ENCODE measurements at places on chromosomes 1 and 21. TPM values are rescaled to one million over a fixed set of nuclear protein-coding genes. Genes with fewer than 3 reads are reported as not detected.

The MTX1 gene
- total RNA-seq, result 18.2 TPM

The LINGO4 gene
- total RNA-seq, result 0.52 TPM

The CELA2B gene
- total RNA-seq, result not detected

The C8A gene
- not detected for total RNA-seq

The TNFSF4 gene
- 3.9 TPM for total RNA-seq

The SIM2 gene
- not detected for total RNA-seq

The CTSS gene
- 119 TPM for total RNA-seq

The PRKAA2 gene
- not detected for total RNA-seq

The TNFRSF25 gene
- total RNA-seq, result 415 TPM

The CD1D gene
- not detected for total RNA-seq

The FBLIM1 gene
- total RNA-seq, result not detected

The HSD3B1 gene
- total RNA-seq, result not detected

The ELOA gene
- 28.3 TPM for total RNA-seq

The KCNN3 gene
- total RNA-seq, result 0.06 TPM

The OVAAL gene
- total RNA-seq, result not detected

The DCST2 gene
- 4.1 TPM for total RNA-seq

The FMO2 gene
- total RNA-seq, result not detected

The ZMYND12 gene
- total RNA-seq, result 0.58 TPM

The CHTOP gene
- 144 TPM for total RNA-seq

The FAAP20 gene
- 40.8 TPM for total RNA-seq

The LCE1A gene
- total RNA-seq, result not detected

The COA7 gene
- total RNA-seq, result 3.9 TPM

The ANKRD35 gene
- not detected for total RNA-seq

The SLC45A1 gene
- total RNA-seq, result 1.2 TPM

The GNPAT gene
- 36.9 TPM for total RNA-seq

The SELE gene
- total RNA-seq, result not detected

The C1orf87 gene
- not detected for total RNA-seq

The SYT11 gene
- 17.7 TPM for total RNA-seq

The TAS1R2 gene
- not detected for total RNA-seq

The TRIM17 gene
- total RNA-seq, result 0.69 TPM

The PTGFR gene
- total RNA-seq, result not detected

The CLCA2 gene
- total RNA-seq, result not detected

The BGLAP gene
- 7.2 TPM for total RNA-seq

The ASPM gene
- total RNA-seq, result 0.38 TPM

The ENO1 gene
- 305 TPM for total RNA-seq
